Activated T-cell treated with anti-CD3 and anti-CD28 coated beads for 48 hours (primary cell): ENCODE measurements at places on chromosomes 3 and 15.

GRCh38 chr3:152491922-152492321 is 223.2 kb downstream of the MBNL1 start:
- no peak for DNase-seq

DNA sequence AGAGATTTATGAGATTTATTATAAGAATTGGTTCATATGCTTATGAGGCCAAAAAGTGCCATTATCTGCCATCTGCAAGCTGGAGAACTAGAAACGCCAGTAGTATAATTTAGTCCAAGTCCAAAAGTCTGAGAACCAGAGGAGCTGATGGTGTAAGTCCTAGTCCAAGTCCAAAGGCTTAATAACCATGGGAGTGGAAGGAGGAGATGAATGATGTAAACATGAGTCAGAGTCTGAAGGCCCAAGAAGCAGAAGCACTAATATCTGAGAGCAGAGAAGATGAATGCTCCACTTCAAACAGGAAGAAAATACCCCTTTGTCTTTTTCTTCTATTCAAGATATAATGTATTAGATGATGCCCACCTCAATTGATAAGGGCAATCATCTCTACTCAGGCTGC is 185.7 kb downstream of the CGGBP1 start:
- DNase-seq: no peak

DNA sequence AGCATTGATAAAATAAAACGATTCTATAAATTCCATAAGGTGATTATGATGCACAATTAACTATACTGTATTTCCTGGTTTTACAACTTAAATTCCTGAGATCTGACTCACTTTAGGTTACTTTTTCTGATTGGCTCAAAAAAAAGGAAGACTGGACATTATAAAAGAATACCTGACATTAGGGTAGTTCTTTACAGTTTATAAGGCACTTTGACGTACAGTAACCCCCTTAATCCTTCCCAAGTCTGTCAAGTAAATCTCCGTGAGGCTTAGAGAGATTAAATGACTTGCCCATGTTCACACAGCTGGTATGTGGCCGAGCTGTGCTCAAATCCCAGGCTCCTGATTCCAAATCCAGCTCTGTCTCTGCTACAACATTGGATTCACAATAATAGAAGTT is 1.0 kb upstream of the SLTM start:
- no peak for DNase-seq

DNA sequence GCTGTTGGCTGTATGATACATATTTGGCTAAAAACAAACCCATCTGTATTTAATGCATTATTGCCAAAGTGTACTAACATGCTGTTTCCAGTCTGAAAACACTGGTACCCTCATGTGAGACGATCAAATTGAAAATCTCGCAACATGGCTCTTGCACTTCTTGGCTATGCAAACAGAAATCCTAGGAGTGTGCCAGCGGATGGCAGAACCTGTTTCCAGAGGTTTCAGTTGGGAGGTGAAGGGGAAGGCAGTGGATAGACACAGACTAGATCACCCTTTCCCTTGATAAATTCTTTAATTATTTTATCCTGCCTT is 350.3 kb downstream of the TUSC7 start:
- DNase-seq: no peak

GRCh38 chr3:169945313-169945712 is 21.3 kb upstream of the SEC62 start:
- DNase-seq: peak; percentile 38
